ENCODE measurements at places on chromosomes 2 and 18.

- DNase-seq, result peak; percentile 80
Measured at GRCh38 chr2:3451926-3452671, 67.2 kb downstream of the ADI1 start.

- peak; percentile 55 for DNase-seq
Measured at GRCh38 chr2:236040600-236041328, 127.4 kb downstream of the GBX2 start.

GRCh38 chr2:227886149-227886548 is 14.7 kb downstream of the DAW1 start:
- no peak for DNase-seq

GRCh38 chr2:58304843-58305242 is 63.7 kb upstream of the FANCL start:
- no peak for DNase-seq

DNA sequence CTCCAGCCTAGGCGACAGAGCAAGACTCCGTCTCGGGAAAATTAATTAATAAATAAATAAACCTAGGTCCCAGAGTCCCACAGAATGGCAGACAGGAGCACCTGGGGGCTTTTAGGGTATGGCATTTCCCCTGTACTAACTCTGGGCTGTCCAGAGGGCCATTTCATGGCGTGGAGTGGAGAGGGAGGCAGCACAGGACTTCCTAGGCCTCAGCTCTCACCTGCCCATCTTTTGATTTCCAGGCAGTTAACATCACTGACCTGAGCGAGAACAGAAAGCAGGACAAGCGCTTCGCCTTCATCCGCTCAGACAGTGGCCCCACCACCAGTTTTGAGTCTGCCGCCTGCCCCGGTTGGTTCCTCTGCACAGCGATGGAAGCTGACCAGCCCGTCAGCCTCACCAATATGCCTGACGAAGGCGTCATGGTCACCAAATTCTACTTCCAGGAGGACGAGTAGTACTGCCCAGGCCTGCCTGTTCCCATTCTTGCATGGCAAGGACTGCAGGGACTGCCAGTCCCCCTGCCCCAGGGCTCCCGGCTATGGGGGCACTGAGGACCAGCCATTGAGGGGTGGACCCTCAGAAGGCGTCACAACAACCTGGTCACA is 5.1 kb downstream of the IL1RN start:
- no peak for DNase-seq

All from mesenteric fat pad (tissue), 1 donor.